Mesangial cell (primary cell): ENCODE measurements at places on chromosomes 6 and 20. TPM values are rescaled to one million over a fixed set of nuclear protein-coding genes. Genes with fewer than 3 reads are reported as not detected.

The COL9A1 gene
- not detected in 2 replicates for total RNA-seq

The DEFB129 gene
- not detected in 2 replicates for total RNA-seq

The BMP6 gene
- total RNA-seq = 0.13 and 0.49 TPM in 2 replicates

The UBE3D gene
- total RNA-seq = 3.9 and 5.5 TPM in 2 replicates

The TTK gene
- total RNA-seq = 1.4 and 34.1 TPM in 2 replicates

The LIME1 gene
- 3.9 and 6.5 TPM in 2 replicates for total RNA-seq

The SLC22A1 gene
- total RNA-seq = 0.51 and 0.98 TPM in 2 replicates

The NCOA3 gene
- 16.9 and 25.7 TPM in 2 replicates for total RNA-seq

The C20orf144 gene
- not detected in 2 replicates for total RNA-seq

The MUC22 gene
- not detected in 2 replicates for total RNA-seq

The HSPA12B gene
- 0.13 TPM in 1 of 2 replicates, not detected in the other for total RNA-seq

The HCK gene
- not detected in 2 replicates for total RNA-seq

The SMPDL3A gene
- 7.0 and 7.4 TPM in 2 replicates for total RNA-seq

The PTCRA gene
- not detected in 2 replicates for total RNA-seq

The CYP24A1 gene
- not detected in 2 replicates for total RNA-seq

The TUBB1 gene
- not detected in 2 replicates for total RNA-seq

The HDGFL1 gene
- not detected in 2 replicates for total RNA-seq

The ZSCAN31 gene
- 2.1 and 2.9 TPM in 2 replicates for total RNA-seq

The SEC63 gene
- 6.2 and 10.9 TPM in 2 replicates for total RNA-seq

The GPX5 gene
- not detected in 2 replicates for total RNA-seq

The PABPC1L gene
- 3.6 and 12.9 TPM in 2 replicates for total RNA-seq

The RSPH3 gene
- total RNA-seq = 2.9 and 8.2 TPM in 2 replicates

The PPP1R16B gene
- under 0.01 TPM in 1 of 2 replicates, not detected in the other for total RNA-seq

The HLA-DRA gene
- not detected in 2 replicates for total RNA-seq

The SLC4A11 gene
- 1.1 and 17.6 TPM in 2 replicates for total RNA-seq

The PRR18 gene
- total RNA-seq = under 0.01 TPM in 2 replicates

The OPN5 gene
- total RNA-seq = not detected in 2 replicates

The SAMD10 gene
- total RNA-seq = 6.4 and 10.3 TPM in 2 replicates

The MRAP2 gene
- total RNA-seq = under 0.01 and 0.13 TPM in 2 replicates

The RSPH9 gene
- total RNA-seq = 0.16 and 0.89 TPM in 2 replicates

The MEP1A gene
- total RNA-seq = not detected in 2 replicates

The EPPIN gene
- not detected in 2 replicates for total RNA-seq

The PKIB gene
- total RNA-seq = 15.2 and 18.0 TPM in 2 replicates

The C6orf132 gene
- 17.3 and 22.6 TPM in 2 replicates for total RNA-seq

The KIF25 gene
- total RNA-seq = not detected in 2 replicates

The LPIN3 gene
- total RNA-seq = 8.1 and 16.9 TPM in 2 replicates

The APOM gene
- 2.8 and 5.2 TPM in 2 replicates for total RNA-seq

The CEP85L gene
- 4.6 TPM in 2 replicates for total RNA-seq

The PRPH2 gene
- total RNA-seq = 0.33 and 0.51 TPM in 2 replicates

The PRL gene
- total RNA-seq = not detected in 2 replicates

The CYB5R4 gene
- 5.4 and 6.2 TPM in 2 replicates for total RNA-seq

The MCHR2 gene
- not detected in 2 replicates for total RNA-seq

The GSTA3 gene
- total RNA-seq = not detected in 2 replicates

The SNPH gene
- 6.8 and 8.6 TPM in 2 replicates for total RNA-seq

The CCN6 gene
- total RNA-seq = 0.33 TPM in 1 of 2 replicates, not detected in the other

The PRICKLE4 gene
- total RNA-seq = 0.65 and 1.3 TPM in 2 replicates

The APCDD1L gene
- total RNA-seq = 8.0 and 27.9 TPM in 2 replicates

The BTNL2 gene
- not detected in 2 replicates for total RNA-seq

The GMNN gene
- 7.1 and 50.2 TPM in 2 replicates for total RNA-seq

The VPS16 gene
- total RNA-seq = 32.4 and 45.8 TPM in 2 replicates

The NOL7 gene
- 24.5 and 52.1 TPM in 2 replicates for total RNA-seq
